Midbrain (tissue), 1 donor: ENCODE measurements at places on chromosomes 3 and 15.

DNA sequence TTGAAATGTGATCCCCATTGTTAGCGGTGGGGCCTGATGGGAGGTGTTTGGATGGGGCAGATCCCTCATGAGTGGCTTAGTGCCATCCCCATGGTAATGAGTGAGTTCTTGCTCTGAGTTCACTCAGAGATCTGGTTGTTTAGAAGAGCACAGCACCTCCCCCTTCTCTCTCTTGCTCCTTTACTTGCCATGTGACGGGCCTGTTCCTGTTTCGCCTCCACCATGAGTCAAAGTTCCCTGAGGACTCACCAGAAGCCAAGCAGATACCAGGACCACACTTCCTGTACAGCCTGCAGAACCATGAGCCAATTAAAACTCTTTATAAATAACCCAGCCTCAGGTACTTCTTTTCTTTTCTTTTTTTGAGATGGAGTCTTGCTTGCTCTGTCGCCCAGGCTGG lies 46.6 kb downstream of the ANP32A start:
- no peak for DNase-seq

- no peak for DNase-seq
Observed at GRCh38 chr3:15292765-15293522, 39.4 kb downstream of the SH3BP5 start.

GRCh38 chr15:94780166-94780565 lies 548.8 kb downstream of the MCTP2 start:
- no peak for DNase-seq

DNA sequence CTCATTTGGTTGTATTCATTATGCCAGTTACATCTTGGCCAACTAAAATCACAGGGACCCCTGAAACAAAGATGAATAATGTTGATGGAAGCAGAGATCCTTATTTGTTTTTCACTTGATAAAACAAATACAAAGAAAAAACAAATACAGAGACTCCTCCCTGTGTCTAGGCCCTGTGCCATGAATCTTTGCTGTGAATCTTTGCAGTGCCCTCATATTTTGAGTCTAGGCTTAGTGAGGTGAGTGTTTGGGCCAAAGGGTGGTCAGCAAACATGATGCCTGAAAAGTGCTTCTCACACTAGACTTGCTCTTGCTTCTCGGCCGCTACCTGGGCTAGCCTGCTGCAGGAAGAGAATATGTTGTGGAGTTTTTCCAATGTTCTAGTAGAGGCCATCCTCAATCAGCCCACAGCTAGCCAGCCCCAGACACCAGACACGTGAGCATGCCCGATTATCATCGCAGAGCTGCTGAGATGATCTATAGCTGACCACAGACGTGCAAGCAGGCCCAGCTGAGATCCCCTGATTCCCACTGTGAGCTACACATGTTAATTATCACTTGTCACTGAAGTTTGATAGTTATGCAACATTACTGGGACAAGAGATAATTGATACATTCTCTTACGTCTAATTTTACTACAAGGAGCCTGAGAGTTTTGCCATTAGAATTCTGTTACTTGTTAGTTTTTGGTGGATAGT lies 191.4 kb downstream of the THRB start:
- no peak for DNase-seq

DNA sequence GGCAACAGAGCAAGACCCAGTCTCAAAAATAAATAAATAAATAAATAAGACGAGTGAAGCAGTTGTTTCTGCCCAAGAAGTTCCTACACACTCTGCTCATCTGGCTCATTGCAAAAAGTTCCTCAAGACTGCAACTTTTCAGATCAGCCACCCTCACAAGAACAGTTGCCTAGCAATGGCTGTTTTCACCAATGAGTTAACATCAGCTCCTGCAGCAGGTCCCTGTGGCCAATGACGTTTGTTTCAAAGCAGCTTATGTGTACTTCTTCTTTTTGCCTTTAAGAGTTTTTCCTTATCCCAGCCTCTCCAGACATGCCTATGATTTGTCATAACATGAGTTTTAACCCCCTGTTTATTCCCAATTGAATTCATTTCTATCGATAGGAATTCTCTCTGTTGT lies 118.4 kb upstream of the SPRED1 start:
- no peak for DNase-seq

DNA sequence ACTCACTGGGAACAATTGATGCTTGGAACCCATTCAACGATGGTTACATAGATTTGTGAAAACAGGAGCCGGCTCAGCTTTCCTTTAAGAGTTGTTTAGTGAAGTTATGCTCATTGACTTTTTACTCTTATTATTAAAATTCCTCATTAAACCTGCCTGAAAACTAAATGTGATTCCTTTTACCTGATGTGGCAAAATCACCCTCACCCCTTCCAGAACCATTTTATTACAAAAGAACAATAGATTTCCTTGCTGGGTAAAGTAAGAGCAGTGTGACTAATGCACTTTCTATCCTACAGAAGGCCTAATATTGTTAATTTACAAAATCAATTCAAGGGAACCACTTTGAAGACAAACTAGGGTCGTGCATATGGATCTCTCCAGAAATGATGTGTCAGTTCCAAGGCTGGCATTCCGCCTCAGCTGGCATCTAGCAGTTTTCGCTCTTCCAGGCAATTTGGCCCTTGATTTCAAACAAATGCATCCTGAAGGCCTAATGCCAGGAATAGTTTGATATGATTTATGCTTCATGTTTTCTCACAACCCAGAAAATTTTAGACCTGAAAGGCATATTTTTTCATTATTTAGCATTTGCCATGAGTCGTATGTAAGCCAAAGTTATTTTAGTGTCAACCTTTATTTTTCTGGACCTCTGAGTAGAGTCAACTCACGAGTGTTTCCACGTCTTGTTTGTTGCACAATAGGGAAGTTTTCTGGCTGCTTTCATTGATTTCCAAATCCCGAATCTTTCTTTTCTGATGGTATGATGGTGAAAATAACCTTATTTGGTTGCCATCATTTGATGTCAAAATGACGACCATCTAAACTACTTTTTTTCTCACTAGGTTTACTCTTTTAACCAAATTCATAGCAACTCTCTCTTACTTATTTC lies 447.8 kb downstream of the MECOM start:
- DNase-seq = no peak

GRCh38 chr3:37137516-37137915 lies 36.9 kb downstream of the LRRFIP2 start:
- no peak for DNase-seq
